IPS-NIHi11 (cell line): ENCODE measurements at places on chromosomes 12 and 14.

DNA sequence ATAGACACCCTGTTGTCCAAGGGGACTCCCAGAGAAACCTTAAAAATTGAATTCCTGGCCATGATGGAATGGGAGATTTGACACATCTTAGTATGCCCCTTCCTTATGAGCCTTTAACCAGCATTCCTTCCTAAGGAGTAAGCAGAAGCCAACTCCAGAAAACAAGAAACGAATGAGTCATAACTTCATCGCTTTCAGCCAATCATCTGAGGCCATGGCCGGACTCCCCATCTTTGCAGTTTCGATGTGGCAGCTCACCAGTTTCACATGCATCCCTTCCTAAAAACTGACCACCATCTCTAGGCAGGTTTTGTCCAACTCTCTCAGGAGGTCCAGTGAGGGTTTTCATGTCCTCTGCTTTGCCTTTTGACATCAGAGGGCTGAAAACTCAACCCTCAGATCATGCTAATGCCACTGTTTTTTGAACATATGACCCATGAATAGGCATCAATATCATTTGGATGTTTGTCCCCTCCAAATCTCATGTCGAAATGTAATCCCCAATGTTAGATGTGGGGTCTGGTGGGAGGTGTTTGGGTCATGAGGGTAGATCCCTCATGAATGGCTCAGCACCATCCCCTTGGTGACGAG, 19.9 kb downstream of the DAAM1 start:
- DNase-seq, result no peak

DNA sequence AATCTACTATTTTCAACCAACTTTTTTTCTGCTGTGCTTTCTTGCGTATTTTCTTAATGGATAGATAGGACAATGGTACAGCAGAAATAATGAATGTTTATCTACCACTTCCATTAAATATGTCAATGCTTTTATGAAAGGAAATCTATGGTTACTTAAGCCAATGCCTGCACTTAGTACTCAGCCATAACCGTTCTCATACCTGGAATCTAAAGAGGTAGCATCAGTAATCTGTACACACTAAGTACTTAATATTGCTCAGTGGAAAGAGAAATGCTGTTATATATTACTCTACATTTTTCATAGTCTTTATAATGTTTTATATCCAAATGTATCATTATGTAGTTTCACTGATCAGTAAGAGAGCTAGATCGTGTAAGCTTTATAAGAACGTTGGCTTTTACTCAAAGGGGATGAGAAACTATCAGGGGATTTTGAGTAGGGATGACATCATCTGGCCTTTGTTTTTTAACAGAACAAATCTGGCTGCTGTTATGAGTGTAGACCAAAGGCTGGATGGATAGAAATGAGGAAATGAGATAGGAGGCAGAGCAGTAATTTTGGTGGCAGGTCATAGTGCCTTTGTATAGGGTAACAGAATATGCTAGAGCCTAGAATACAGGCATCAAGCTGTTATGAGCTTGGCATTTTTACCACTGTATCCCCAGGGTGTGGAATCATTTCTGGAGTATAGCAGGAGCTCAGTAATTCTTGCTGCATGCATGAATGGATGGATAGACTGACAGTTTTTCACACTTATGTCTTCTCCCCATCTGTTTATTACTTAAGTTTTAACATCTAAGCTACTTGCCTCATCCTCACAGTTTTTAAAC, 34.0 kb downstream of the ALG10B start:
- no peak for DNase-seq

GRCh38 chr12:6951551-6952120, 480 bp downstream of the PTPN6 start:
- no peak for DNase-seq

DNA sequence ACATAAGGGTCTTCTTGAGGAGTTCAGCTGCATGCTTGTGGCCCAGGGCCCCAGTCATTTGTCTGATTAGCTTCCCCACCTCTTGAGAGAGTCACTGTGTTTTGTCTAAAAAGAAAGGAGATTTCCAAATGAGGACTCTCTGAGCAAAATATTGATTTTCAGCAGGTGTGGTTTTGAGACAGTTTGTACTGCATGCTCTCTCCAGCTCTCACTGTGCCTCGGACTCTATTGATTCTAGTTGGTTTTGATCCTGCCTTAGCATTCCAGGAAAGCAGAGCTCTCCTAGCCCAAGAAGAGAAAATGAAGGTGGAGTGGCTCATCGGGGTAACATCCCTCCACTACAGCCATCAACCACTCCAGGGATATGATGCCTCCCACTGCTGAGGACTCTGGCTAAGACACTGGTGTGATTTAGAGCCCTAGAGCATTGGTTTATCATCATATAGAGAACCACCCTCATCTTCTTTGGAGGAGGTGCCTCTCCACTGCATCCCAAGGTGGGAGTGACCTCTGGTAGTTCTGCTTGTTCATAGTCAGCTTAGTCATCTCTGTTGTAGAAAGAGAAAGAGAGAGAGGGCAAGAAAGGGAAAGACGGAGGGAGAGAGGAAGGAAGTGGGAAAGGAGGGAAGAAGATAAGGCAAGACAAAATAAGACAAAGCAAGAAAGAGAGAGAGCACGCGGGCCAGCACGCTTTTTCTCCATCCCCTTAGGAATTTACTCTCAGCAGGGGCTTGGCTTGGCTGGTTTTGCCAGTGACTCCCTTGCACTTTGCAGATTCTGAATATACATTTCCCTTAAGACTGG, 365.6 kb downstream of the DPF3 start:
- no peak for DNase-seq

DNA sequence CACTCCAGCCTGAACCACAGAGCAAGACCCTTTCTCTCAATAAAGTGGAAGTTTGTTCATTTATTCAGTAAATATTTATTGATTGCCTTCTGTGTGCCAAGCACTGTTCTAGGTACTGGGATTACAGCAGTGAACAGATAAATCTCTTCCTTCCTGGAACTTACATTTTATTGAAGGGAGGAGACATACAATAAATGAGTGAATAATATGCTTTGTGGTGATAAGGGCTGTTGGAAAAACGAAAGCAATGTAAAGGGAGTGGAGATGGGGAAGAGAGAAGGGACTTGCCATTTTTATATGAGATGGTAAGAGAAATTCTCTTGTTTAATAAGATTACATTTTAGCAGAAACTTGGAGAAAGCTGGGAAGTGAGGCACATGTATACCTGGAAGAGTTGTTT, 1.6 kb downstream of the GSKIP start:
- no peak for DNase-seq

GRCh38 chr14:73273799-73274198, 36.5 kb downstream of the PAPLN start:
- no peak for DNase-seq

DNA sequence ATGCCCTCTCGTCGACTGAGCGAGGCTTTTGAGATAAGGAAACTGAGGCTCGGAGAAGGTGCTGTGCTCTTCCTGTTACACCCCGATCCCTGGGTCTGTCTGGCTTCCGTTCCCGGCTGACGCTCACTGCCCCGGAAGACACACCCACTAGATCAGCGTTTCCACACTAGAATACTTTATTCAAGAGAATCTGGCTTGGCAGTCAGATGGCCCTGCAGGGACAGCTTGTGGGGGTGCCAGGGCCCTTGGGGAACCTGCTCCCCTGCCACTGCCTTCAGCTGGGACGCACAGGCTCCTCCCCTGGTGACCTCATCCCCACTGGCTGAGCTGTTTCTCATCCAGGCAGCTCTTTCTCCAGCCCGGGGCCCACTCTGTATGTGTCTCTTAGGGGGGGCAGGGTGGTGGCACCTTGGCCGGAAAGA, 13.7 kb downstream of the PGF start:
- DNase-seq, result no peak

- DNase-seq, result no peak
Measured at GRCh38 chr14:89186856-89187376, 230.1 kb downstream of the FOXN3 start.

DNA sequence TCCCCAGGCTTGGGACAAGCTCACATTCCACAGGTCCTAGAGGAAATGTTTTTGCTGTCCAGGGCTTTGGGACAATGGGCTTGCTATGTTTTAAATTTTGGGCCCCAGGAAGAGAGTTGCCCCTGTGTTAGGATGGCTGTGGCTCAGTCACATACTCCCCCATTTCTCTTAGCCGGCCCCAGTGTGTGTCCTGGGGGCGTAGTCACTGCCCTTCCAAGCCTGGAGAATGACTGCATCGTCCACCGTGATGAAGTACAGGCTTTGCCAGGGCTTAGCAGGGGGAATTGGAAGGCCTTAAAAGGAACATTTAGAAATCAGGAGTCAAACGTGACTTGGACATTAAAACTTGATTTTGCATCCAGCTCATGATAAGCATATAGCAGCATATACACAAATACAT, 293.6 kb downstream of the CACNA1C start:
- no peak for DNase-seq

DNA sequence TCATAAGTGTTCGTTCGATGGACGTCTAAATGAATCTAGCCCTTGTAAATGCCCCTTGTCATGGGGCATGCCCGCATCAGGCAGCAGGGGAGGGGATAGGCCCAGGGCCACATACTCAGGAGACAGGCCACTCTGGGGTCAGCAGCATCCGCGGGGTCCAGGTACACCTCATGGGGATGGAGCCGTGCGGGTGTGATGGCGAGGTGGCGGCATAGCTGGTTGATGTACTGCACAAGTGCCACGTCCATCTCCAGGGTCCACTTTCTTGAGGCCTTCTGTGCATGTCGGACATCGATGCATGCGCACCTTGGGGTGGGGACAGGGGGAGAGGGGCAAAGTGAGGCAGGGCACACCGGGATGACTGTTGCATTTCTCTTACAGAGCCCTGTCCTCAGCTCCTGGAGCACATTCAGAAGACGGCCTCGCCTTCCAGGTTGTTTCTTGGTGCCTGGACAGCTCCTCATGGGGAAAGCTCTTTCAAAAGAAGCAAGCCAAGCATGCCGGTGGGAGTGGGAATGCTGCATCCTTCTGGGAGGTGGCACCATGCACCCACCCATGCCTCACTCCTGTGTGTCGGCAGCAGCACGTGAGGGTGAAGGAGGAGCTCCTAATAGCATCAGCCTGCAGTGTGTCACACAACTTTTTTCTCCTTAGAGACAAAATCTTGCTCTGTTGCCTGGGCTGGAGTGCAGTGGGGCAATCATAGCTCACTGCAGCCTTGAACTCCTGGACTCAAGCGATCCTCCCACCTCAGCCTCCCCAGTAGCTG, 47.4 kb downstream of the TRAFD1 start:
- no peak for DNase-seq

DNA sequence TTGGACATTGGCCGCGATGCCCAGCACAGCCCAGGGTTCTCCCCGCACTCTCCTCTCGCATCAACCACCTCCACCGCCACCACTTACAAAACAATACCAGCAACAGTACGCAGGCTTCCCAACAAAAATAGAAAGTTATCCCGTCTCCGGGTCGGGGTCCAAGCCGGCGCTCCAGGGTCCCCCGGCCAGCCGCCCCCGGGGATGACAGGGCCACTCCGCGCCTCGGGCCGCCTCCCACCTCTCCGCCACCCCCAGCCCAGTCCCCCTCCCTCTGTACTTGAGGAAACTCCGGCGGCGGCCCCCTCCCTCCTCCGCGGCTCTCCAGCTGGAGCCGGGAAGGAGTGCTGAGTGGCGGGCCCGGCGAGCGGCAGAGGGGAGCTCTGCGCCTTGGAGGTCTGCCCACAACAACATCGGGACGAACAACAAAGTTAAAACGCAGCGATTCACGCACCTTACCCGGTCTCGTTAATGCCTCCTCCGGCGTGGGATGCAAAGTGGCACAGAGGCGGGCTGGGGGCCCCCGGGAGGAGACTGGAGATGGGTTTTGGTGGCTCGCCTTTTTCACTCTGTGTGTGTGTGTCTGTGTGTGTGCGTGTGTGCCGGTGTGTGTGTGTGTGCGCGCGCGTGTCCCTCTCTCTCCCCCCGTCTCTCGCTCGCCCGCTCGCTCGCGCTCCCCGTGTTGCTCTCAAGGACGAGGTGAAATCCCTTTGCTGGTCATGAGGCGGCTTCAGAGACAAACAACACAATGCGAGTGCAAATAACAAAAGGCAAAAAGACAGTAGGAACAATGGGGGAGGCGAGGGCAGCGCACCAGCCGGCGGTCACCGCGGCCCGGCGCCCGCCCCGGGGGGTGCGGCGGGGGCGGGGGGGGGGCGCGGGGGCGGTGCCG, 386.8 kb downstream of the BCAT1 start:
- DNase-seq, result peak; percentile 84

GRCh38 chr12:44947163-44947562, 71.0 kb upstream of the NELL2 start:
- no peak for DNase-seq

- no peak for DNase-seq
Measured at GRCh38 chr14:100834082-100834793, 8.3 kb downstream of the MEG3 start.

DNA sequence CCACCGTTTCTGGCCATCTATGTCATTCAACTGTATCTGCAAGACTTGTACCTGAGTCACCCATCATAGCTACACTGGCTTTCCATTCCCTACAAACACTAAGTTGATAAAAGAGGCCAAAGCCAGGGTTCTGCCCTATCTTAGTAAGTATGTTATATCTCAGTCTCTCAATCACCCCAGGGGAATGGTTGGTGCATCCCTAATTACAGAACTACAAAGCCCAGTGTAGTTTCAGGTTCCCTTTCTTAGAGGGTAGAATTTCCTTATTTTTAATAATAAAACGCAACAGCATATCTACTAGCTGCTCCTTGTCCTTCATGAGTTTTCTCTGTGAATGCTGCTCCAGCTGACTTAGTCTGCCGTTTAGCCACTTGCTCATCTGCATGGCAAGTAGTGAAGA, 57.6 kb downstream of the ST8SIA1 start:
- DNase-seq, result no peak

GRCh38 chr12:70520847-70521246, 116.4 kb downstream of the PTPRB start:
- DNase-seq, result no peak

- DNase-seq, result no peak
Measured at GRCh38 chr14:67784244-67784823, 32.1 kb downstream of the ZFYVE26 start.

- no peak for DNase-seq
Measured at GRCh38 chr14:36967892-36968555, 204.4 kb downstream of the SLC25A21 start.

DNA sequence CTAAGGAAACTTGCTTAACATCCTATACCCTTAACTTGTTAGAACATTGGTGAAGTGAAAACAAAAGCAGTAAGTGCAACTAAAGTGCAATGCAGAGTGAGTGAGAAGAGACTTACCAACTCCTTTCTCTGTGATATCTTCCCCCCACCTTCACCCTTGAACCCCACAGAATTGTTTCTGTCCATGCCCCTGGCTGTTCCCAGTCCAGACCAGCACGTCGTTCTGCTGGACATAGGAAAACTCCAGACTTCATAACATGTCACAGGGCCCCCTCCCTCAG, 91.9 kb downstream of the DAD1 start:
- no peak for DNase-seq

GRCh38 chr12:124376435-124376834, 81.5 kb downstream of the RFLNA start:
- no peak for DNase-seq
